ENCODE measurements at places on chromosomes 16 and 17.

GRCh38 chr16:11964761-11965551 is at the start of gene TNFRSF17:
Gene TNFRSF17 (plus strand): TSS chr16:11965210. CDS start chr16:11965325, 115 bp downstream.
- no peak for DNase-seq

GRCh38 chr17:29369831-29370735 is 20.1 kb upstream of the TAOK1 start:
- peak; percentile 82 for DNase-seq

GRCh38 chr17:31736855-31737625 is 122.0 kb downstream of the COPRS start:
- DNase-seq: no peak

- peak; percentile 64 for DNase-seq
Observed at GRCh38 chr17:7204828-7205461, 14.7 kb downstream of the DLG4 start.

DNA sequence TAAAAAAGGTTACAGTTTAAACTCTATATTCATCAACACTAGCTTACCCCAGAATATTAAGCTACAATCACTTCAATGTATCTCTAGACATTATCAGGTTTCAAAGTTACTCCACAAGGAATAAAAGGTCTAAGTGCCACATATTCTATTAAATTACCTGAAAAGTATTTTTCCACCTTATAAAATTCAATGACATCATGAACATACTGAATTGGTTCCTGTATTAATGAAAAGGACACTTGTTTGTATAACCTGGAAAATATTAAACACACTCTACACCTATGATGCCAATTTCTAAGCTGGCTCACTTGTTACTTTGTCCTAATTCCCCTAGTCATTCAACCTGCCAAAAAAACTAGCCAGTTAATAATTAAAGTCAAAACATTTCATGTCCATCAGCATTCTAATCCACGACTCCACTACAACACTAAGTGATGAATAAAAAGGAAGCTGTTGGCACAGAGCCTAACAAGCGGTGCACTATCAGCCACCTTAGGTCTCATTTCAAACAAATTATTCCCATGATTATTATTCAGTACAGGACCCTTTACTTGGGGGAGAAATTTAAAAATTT is 12.2 kb downstream of the MED13 start:
- DNase-seq: no peak

DNA sequence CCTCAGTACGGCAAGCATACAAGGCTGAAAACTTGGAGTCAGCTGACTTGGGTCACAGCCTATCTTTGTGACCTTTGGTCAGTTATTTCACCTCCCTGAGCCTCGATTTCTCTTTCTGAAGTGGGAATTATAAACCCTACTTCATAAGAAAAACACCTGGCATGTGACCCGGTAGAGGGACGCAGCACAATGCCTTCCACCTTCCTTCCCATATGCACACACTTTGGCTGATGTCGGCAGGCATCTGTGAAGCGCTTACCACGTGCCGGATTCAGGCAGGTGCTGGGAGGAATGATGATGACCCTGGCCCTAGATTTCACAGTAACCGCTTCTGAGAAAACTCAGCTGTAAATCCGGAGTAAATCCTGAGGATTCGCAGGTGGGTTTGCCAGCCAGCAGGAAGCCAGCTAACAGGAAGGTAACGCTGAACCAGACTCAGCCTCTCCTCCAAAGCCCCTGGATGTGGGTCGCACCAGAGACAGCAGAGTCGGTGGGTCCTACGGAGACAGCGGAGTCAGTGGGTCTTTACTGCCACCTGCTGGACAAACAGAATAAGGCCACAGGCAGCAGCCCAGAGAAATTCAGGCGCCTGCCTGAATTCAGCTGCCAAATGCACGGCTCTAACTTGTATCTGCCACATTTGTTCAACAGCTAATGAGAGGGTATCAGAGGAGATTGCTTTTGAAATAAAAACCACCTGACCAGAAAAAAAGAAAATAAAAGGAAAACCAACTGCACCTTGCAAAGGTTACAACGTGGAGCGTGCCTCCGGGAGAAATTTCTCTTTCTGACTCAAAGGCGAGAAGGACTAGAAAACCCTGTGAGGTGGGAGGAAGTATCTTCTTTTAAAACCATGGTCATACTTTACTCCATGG is 16.6 kb downstream of the COPRS start:
- DNase-seq: peak; percentile 95

GRCh38 chr16:13944816-13945215 is 24.9 kb downstream of the ERCC4 start:
- no peak for DNase-seq
